ENCODE measurements at places on chromosomes 4 and X.

DNA sequence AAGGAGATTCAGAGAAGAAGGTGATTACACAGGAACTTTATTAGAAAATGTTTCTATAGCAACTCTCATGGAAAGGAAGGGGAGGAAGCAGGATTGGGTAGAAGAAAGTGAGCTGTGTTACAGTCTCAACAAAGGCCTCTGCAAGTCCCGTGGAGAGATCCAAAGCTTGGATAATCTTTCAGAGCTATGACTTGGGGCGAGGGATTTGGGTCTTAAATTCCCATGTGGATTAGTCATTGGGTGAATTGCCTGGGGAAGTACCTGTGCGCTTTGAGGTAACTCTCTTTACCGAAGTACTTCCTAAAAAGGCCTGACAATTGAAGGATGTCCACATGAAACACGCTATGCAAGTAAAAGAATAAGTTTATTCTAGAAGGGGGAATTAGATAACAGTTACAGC, 133.8 kb upstream of the ANKRD50 start:
- no peak for DNase-seq

- no peak for DNase-seq
These were observed 1179.7 kb upstream of the ADGRL3 start for GRCh38 chr4:60020389-60020788.

DNA sequence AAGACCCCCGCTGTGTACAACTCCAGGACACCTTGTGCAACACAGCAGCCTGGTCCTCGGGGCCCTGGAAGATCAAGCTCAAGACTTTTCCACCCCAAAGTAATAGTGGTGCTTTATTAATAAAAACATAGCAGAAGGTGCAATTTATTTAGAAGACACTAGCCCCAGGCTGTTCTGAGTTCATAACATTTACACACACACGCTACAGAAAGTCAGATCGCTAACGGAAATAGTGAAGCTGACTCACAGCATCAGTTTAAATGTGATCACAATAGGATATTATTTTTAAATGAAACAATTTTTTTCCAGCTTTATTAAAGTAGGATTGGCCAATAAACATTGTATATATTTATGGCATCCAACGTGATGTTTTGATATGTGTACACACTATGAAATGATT, 141.0 kb downstream of the STK32B start:
- no peak for DNase-seq

DNA sequence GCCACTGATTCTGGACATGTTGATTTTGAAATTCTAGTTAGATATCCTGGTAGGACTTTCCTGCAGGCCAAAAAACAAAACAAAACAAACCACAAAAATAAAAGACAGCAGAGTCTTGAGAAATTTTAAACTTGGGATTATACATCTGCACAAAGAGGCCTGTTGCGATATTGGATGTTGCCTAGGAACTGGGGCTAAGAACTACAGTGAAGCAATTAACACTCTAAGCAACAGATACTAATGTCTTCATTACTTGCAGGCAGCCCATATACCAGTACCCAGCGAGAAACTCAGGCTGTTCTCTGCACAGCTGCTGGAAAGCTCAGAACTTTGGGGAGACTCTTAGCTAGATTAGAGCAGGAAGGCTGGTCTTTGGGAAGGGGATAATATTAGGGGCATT, 69.1 kb upstream of the SCOC start:
- no peak for DNase-seq

All from suprapubic skin (tissue), 4 donors.